ENCODE measurements at places on chromosomes 13 and 19.

DNA sequence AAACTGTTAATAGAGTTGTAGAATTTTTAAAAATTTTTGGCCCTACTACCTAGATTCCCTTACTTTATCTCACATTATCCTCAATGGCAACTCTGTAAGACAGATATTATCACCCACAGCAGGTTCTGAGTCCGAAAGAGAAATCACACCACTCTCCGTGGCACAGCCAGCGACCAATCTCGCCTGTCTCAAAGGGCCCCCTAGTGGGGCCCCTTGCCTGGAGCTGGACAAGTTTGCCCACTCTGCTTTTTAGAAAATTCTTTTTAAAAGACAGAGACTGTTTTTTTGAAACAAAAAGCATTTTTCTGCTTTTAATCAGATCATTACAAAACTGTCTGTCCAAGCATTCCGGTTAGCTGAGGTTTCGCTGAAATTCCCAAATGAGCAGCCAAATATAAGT is 21.7 kb downstream of the PHF11 start:
- DNase-seq: no peak

DNA sequence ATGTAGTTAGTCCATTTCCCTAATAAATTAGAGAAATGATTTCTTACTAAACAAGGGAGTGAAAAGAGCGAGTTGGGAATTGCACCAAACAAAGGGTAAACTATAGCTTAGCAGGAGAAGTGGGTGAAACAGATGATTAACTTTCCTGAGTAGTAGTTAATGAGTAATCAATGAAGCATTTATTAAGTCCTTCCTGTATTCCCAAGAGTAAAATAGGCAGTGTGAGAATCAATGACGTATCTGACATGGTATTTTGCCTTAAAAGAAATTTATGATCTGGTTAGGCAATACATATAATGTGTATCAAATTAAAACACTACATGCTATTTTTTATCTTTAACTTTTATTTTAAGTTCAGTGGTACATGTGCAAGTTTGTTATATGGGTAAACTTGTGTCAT is 142.8 kb downstream of the KLF5 start:
- DNase-seq: no peak

DNA sequence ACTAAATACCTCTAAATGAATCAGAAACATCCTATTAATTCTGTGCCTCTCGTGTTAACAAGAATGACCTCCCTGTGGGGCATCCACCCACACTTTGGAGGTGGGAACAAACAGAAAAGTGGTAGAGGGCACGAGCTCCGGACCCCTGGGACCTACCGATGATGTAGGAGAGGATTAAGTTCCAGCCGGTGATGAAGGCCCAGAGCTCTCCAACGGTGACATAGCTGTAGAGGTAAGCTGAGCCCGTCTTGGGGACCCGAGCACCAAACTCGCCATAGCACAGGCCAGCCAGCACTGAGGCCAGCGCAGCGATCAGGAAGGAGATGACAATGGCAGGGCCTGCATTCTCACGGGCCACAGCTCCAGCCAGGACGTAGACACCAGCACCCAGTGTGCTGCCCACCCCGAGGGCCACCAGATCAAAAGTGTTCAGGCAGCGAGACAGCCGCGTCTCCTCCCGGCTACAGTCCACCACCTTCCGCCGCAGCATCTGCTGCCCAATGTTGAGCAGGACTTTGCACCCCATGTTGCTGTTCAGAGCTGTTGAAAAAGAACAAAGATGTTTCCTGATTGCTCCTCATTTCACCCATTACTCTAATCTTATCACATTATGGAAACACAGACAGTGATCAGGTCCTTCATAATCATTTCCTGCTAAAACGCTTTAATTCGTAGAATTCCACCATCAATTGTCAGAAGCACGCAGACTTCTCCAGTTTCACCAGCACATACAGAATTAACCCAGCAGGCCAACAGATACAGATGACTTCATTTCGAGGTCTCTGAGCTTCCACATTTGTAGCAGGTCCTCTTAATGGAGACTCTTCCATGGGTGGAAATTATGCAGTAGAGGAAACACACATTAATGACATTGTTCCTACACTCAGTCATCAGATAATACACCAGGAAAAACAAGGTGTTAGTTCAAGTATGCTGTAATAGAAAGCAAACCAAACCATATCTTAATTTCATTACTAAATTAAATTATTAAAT is 59.5 kb downstream of the SLC7A1 start:
- no peak for DNase-seq

DNA sequence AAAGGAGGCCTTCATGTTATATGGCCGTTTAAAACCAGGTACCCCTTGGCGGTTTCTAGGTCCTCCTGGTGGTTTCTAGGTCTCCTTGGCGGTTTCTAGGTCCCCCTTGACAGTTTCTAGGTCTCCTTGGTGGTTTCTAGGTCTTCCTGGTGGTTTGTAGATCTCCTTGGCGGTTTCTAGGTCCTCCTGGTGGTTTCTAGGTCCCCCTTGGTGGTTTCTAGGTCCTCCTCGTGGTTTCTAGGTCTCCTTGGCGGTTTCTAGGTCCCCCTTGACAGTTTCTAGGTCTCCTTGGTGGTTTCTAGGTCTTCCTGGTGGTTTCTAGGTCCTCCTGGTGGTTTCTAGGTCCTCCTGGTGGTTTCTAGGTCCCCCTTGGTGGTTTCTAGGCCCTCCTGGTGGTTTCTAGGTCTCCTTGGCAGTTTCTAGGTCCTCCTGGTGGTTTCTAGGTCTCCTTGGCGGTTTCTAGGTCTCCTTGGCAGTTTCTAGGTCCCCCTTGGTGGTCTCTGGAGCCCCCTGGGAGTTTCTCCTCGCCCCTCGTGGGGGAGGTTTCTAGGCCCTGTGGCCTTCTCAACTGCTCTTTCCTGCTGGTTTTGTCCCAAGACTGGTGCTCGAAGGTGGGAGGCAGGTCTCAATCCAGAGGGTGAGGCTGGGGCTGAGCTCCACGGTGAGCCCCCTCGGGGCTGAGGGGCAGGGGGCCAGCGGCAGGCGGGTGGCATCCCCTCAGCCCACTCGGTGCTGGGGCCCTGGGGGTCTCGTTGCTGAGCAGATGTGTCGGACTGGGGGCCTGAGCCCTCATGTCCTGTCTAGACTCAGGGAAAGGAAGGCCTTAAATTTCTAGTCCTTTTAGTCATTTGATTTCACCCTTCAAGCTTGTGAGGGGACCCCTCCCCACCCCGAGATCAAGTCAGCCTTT is 8.0 kb downstream of the HCN2 start:
- no peak for DNase-seq

- DNase-seq: no peak
Measured at GRCh38 chr13:50713523-50714248, 129.8 kb downstream of the DLEU7 start.

GRCh38 chr19:46251416-46251815 is 21.9 kb downstream of the IGFL1 start:
- peak; percentile 75 for DNase-seq

GRCh38 chr19:17385878-17386611 is 8.0 kb downstream of the CCDC194 start:
- no peak for DNase-seq

- DNase-seq: no peak
Measured at GRCh38 chr13:114199954-114200353, 20.9 kb downstream of the CFAP97D2 start.

DNA sequence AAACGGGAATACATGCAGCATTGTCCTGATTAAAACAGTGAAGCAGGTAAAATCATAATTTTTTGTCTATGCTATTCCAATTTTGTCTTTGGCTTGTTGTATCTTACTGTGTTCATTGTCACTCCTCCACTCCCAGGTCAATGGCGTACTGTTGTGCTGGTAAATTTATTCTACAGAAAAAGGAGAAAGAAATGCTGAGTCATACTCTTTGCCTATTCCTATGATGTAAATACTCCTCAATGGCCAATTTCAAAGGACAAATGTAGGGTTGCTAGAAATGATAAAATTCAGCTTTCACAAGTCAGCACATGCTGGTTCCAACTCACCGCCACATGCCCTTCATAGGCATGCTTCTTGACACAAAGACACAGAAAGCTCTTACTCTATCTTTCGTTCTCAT is 694.4 kb upstream of the PCDH20 start:
- DNase-seq: no peak

DNA sequence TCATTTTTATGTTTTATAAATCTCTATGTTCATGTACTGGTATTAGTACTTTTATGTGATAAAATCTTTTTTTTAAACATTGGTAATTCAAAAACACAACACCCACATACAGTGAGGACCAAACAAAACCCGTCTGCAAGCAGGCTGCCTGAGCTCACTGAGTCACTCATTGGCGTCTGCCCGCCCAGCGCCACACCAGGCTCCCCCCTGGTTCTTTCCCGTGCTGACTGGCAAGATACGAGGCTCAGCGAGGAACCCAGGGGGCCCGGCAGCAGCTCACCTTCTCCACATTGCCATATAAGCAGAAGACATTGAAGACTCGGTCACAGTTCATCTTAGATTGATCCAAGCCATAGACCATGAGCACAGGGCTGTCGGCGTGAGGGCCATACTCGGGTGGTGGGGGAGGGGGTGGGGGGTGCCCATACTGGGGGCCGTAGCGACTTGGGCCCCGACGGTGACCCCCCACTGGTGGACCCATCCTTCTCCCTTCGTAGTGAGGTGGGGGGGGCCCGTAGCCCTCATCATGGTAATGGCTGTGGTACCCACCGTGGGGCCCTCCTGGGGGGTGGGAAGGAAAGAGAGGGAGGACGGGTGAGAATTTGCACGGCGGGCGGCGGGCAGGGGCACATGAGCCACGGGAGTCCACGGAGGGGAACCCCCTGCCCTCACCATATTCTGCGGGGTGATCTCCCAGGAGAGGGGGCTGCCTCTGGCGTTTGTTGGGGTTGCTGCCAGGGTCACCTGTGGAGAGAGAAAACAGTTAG is 8.4 kb upstream of the ECH1 start:
- DNase-seq: no peak

- peak; percentile 28 for DNase-seq
Measured at GRCh38 chr19:10858204-10858828, 10.1 kb downstream of the C19orf38 start.

DNA sequence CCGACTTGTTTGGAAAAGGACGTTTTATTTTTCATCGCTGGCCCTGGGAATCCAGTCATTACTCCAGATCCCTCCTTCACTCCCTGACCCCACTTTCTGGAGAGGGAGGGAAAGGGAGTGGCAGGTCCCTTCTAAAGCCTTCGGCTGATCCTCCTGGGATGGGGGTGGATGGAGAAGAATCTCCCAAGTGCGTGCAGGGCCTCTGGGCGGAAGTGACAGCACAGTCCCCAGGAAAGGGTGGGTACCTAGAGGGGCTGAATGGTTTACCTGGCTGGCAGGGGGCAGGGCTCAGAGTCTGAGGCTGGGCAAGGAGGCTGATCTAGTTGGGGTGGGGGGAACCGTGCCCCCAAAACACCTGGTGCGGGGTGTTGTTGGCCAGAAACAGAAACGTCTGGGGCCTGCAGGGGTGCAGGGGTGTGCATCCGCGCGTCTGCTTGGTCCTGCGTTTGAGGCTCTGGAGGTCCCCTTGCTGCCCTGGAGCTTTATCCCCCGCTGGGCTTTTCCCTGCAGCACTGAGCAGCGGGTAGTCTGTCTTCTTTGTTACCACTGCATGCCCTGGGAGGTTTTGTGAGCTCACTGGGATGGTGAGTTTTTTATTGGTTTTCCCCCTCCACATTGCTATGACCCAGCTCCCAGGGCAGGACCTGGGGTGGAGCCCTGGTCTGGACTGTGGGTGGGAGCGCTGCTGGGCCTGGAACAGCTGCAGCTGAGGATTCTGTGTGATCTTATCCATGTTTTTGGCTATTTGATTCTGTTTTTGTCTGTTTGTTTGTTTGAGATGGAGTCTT is 3.0 kb upstream of the ZNF628 start:
- DNase-seq: no peak

DNA sequence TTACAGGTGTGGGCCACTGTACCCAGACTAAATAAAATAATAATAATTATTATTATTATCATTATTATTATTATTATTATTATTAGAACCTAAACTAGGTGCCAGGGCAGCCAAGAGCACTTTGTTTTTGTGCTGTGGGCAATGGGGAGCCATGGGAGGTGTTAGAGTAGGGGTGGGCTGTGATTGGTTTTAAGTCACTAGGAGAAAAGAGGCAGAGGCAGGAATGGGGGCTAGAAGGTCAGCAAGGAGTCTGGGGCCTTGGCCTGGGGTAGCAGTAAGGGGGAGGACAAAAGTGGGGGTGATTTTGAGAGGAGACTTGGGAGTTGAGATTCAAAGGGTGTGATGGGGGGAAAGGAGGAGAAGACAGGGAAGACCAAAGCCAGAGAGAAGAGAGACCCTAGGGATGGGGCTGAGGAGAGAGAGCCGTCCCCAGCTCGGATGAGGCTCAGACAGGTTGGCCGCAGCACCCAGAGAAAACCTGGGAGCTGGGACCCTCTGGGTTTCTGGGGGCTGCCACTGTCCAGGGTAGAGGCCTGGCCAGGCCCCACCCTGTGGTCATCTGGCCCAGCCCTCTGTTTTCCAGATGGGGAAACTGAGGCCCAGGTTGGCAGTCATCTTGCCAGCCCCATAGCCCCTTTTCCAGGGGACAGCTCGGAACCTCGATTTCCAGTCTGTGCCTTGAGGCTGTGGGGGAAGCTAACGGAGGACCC is 17.8 kb upstream of the BTBD2 start:
- no peak for DNase-seq

- DNase-seq: no peak
Measured at GRCh38 chr19:54094426-54095000, 6.1 kb downstream of the OSCAR start.

- no peak for DNase-seq
Measured at GRCh38 chr13:34277936-34278335, 460.0 kb downstream of the RFC3 start.

DNA sequence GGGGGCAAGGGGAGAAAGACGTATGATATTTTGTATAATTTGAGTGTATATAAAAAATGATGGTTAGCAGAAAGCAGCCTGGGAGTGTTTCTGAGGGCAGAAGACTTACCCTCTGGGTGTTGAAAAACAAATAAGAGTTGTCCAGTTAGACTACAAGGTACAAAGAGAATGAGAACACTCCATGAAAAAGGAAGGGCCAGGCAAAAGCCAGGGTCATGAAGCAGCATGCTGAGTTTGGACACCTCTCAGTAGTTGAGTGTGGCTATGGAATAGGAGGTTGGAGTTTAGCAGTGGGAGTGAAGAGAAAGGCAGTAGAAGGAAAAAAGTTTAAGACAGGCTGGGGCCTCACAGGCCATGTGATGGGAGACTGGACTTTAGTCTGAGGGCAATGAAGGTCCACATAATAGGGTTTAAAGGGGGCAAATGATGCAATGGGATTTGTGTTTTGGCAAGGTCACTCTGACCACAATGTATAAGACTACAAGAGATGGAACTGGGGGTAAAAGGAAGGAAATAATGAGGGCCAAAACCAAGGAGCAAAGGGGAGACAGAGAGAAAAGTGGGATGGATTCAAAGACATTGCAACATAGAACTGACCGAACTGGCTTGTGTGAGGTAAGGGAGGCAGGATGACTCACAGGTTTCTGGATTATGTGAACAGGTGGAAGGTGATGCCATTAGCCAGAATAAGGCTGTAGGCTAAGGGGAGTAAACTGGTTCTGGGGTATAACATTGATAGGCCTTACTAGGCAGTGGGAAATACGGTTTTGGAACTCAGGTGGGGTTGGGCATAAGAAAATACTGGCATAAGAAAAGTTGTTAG is 76.6 kb downstream of the SERP2 start:
- DNase-seq: peak; percentile 27

- peak; percentile 49 for DNase-seq
Measured at GRCh38 chr19:41426952-41427646, at the start of gene B3GNT8. Gene B3GNT8 (minus strand): TSS chr19:41427374. CDS start chr19:41426778, 596 bp downstream.

GRCh38 chr19:13429563-13429962 is 76.7 kb downstream of the CACNA1A start:
- DNase-seq: no peak
